ENCODE measurements at places on chromosomes 11 and 22.

GRCh38 chr22:46801826-46802607 lies 39.6 kb downstream of the TBC1D22A start:
- no peak for DNase-seq

DNA sequence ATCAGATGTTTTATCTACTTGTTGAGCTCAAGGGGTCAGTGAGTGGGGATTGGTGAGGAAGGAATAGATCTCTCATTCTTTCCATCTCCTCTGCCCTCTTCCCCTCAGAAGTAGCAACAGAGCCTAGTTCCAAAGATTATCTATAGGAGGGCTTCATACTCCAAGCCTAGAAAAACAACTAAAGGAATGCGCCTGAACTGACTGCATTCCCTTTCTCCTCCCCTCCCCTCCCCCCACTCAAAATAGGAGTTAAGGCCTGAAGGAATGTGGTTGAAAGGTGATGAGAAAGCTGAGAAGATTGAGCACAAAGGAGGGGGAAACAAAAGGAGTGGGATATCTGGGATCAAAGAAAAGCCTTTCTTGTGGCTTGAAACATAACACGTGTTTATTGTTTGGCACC lies 10.5 kb downstream of the EMSY start:
- DNase-seq = no peak

- no peak for DNase-seq
Observed at GRCh38 chr11:79102840-79103239, 338.0 kb downstream of the TENM4 start.

DNA sequence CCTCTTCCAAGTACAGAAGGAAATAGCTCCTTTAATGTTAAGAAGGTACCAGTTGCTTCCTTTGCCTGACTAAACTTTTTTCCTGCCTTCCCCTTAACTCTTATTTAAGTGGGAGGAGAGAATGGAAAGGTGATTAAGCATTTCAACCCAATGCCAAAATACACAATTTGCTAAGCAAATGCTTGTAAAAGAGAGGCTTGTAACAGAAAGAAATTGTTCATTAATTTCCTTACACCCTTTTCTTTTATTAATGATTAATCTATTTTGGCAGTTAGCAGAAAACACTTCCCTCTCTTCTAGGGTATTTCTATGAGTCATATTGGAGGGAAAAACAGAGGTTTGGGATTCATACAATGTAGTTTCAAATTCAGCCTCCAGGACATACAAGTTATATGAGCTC lies 427.6 kb upstream of the FAT3 start:
- no peak for DNase-seq

- DNase-seq = no peak
Observed at GRCh38 chr11:96103102-96103501, 179.2 kb upstream of the MTMR2 start.

DNA sequence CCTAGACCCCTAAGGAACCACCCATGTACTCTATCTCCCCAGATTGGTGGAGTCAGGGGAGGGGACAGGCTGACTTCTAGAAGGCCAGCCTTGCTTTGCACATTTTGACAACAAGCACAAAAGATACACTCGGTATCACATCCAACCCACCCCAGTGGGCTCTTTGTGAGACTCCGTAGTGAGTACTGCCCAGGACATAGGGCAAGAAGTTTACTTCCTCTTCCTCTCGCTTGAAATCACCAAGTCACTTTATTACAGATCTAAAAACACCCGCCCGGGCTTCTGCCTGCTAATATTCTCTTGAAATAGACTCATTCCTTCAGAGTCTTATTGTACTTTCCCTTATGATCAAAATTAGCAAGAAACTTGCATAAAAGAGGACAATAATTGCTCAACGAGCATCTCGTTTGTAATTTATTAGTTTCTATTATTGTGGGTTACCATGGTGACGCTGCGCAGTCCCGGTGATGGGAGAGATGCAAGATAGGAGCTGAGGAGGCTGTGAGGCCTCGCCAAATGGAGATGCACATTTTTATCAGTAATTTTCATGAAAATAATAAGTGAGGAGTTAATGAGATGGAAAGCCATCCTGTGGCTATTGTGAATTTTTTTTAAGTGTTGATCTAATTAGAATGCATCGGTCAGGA lies 96.9 kb downstream of the FEZ1 start:
- no peak for DNase-seq

- DNase-seq = no peak
Observed at GRCh38 chr11:61327669-61328071, 5.2 kb downstream of the DDB1 start.

GRCh38 chr11:56849250-56849649 lies 100.8 kb upstream of the OR9G4 start:
- DNase-seq = no peak

DNA sequence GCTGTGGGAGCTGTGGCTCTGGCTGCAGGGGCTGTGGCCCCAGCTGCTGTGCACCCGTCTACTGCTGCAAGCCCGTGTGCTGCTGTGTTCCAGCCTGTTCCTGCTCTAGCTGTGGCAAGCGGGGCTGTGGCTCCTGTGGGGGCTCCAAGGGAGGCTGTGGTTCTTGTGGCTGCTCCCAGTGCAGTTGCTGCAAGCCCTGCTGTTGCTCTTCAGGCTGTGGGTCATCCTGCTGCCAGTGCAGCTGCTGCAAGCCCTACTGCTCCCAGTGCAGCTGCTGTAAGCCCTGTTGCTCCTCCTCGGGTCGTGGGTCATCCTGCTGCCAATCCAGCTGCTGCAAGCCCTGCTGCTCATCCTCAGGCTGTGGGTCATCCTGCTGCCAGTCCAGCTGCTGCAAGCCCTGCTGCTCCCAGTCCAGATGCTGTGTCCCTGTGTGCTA lies 514 bp downstream of the KRTAP5-9 start:
- DNase-seq = no peak

DNA sequence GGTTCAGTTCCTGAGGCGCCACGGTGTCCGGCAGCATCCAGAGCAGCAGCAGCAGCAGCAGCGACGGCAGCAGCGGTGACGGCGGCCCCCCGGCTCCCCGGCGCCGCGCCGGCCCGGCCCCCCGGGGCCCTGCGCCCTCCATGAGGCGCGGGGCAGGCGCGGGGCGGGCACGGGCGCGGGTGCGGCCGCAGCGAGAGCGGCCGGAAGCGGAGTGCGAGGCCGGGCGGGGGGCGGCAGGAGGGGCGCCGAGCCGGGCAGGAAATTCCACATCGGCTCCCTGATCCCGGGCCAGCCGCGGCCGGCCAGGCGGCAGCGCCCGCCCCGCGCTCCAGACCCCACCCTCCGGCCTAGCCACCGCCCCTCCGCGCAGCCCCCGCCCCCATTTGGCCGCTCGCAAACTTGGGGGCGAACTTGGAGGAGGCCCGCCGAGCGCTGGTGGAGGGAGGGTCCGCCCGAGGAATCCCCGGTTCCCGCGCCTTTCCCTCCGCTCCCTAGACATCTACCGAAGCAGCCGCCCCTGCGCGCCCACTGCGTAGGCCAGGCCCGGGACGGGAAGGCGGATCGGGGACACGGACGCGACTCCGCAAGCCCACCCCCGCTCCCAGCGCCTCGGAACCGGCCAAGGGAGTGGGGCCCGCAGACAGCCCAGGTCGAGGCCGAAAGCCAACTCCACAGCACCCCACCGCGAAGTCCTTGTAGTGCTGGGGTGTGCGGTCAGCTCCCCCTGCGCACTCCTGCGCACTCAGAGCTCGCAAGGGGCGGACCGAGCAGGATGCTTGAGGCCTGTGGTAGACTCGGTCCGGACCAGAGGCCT lies at the start of gene SCARF2:
Gene SCARF2, minus strand, starts transcription at position 213 of the 814 bp plus-strand sequence. Its CDS starts 71 bp downstream, at position 142.
- peak; percentile 25 for DNase-seq

DNA sequence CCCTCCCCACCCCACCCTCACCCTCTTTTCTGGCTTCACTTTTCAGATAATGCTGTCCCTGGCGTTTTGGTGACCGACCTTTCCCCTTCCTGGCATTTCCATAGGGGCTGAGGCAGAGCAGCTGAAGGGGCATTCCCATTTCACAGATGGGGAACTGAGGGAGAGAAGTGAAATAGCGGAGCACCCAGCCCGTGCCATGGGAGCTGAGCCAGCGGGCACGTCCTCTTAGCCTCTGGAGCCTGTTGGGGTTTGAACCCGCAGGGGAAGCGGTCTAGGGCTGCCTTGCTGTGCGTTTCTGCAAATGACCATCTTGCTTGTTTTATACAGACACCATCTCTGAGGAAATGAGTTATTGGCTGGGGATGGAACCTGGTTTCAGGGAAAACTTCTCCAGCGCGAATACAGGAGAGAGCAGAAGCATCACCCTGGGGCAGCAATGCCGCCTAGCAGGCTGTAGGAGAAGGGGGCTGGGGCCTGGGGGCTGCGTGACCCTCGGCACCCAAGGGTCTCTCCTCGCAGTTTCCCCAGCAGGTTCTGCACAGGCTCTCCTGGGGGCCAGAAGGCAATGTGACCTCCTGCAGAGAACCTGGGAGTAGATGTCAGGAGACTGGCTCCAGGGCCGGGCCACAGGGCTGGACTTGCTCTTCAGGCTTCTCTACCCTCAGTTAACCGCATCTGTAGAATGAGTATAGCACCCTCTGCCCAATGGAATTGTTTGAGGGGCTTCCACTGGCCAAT lies 1.5 kb downstream of the PTPRJ start:
- DNase-seq = no peak

DNA sequence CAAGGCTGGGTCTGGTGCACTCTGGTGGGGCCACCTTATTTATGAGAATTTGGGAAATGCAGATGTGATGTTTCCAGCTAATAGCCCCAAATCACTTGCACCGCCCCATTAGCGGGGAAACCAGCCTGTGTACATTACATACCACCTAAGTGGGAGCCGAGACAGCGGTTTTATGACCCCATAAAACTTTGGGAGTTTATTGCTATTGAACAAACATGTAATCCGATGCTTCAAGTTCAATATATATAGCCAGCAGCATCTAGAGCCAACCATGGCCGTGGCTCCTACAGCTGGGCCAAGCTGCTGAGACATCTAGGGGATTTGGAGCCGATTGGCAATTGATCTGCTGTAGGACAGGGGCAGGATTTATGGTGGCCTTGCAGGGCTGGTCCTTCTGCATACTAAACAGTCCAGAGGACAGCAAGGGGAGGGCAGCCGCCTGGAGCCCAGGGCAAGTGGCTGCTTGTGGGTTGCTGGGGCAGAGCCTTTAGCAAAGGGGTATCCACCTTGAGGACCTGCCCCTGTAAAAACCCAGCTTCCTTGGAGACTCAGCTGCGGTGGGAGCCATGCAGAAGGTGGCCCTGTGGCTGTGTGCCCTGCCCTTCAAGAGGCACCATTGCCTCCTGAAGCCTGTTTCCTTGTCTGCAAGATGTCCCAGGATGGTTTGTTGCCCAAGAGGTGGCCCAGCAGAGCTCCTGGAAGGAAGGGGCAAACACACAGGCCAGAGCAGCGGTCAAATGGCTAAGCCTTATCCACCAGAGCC lies 47.9 kb upstream of the CCDC188 start:
- DNase-seq = no peak

- no peak for DNase-seq
Observed at GRCh38 chr11:65390099-65390941, 3.9 kb downstream of the FRMD8 start.

Data from HCEC 1CT (cell line).